ENCODE measurements at places on chromosomes 4 and X. TPM values are rescaled to one million over a fixed set of nuclear protein-coding genes. Genes with fewer than 3 reads are reported as not detected.

GRCh38 chr4:177246641-177247584, 62.8 kb upstream of the NEIL3 start:
- no peak for DNase-seq

DNA sequence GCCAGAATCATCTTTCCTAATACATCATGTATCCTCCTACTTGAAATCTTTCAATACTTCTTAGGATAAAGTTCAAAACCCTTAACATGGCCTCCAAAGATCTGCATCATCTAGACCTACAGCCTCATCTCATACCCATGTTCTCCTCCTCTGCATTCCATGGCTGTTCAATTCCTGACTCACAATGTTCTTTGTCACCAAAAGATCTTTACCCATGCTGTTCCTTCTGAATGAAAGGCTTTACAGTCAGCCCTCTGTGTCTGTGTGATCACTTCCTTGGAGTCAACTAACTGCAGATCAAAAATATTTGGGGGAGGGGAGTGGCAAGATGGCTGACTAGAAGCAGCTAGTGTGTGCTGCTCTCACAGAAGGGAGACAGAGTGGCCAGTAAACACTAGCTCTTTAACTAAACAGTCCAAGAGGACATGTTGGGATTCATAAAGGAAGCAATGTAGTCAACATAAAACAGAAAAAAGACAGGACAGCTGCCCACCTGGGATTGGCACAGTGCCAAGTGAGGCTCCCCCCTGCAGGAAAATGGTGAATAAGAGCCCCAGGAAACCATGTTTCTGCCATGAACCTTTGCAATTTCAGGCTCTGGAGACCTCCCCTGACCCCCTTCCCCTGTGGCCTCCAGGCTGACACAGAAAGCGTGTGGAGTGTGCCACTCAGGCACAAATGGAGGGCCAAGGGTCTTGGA, 31.9 kb downstream of the CBR4 start:
- no peak for DNase-seq

- DNase-seq, result no peak
Measured at GRCh38 chr4:5387457-5387856, 320.9 kb downstream of the EVC2 start.

GRCh38 chr4:65416891-65417290, 253.4 kb downstream of the EPHA5 start:
- no peak for DNase-seq

Gene MAGEE2
- 0.35 TPM for polyA plus RNA-seq

Gene WDR17
- 0.97 TPM for polyA plus RNA-seq

Gene STOX2
- 5.4 TPM for polyA plus RNA-seq

Gene NRK
- polyA plus RNA-seq, result 189 TPM
